ENCODE measurements at places on chromosomes 2 and 18. TPM values are rescaled to one million over a fixed set of nuclear protein-coding genes. Genes with fewer than 3 reads are reported as not detected.

DNA sequence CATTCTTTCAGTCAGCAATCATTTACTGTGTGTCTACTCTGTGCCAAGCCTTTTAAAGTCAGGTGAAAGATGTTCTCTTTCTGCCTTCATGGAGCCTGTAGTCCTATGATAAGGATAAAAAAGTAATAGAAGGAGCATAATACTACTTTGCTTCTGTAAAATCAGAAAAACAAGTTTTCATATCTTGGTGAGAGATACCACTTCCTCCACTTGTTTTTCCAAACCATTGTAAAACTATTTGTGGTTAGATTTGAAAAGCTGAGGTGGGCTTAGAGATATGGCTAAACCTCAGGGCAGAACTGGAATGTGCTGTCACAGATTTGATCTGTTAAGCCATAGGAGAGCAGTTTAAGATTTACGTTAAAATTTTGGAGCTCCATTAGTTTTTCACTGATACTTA lies 104.7 kb upstream of the FAM117B start:
- H3K27me3 ChIP-seq: no peaks in the 10 kb centered on the region
- no peak overlapping the region for H3K4me3 ChIP-seq
- no peak overlapping the region for H3K27ac ChIP-seq
- H3K4me1 ChIP-seq: no peaks in the 10 kb centered on the region

- no peaks in the 10 kb centered on the region for H3K4me1 ChIP-seq
- no peak overlapping the region for H3K4me3 ChIP-seq
- peaks cover 19% of the 10 kb centered on the region for H3K27me3 ChIP-seq
- no peak for DNase-seq
- no peaks in the 10 kb centered on the region for H3K36me3 ChIP-seq
Observed at GRCh38 chr18:47595831-47596501, 334.5 kb downstream of the SMAD2 start.

- no peaks in the 10 kb centered on the region for H3K27me3 ChIP-seq
- no peak overlapping the region for H3K27ac ChIP-seq
- H3K36me3 ChIP-seq: no peaks in the 10 kb centered on the region
- no peak overlapping the region for H3K4me3 ChIP-seq
- DNase-seq: no peak
- peaks cover 10% of the 10 kb centered on the region for H3K4me1 ChIP-seq
Observed at GRCh38 chr2:46826569-46827245, 88.9 kb downstream of the MCFD2 start.

DNA sequence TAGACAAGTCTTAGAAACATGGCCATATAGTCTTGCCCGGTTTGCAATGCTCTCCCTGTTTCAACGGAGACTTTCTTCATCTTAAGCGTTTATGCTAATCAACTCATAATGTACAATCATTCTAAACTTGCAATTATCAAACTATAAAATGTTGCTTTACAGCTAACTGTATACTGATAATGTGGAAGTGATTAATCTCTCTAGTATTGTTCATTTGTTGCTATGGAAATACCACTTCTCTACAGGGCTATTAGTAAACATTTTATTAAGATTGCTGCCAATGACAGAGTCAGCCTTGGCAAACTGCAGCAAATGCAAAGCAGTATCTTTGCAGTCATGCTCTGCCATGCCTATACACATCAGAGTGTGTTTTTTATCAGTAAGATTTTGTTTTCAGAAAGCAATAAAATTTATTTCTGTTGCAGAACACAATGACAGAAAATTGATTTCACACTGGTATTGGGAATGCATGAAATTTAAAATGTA lies 1201.8 kb upstream of the CDH2 start:
- no peaks in the 10 kb centered on the region for H3K36me3 ChIP-seq
- H3K27me3 ChIP-seq: no peaks in the 10 kb centered on the region
- no peaks in the 10 kb centered on the region for H3K4me1 ChIP-seq
- no peak for DNase-seq

- H3K4me3 ChIP-seq: no peak overlapping the region
- H3K36me3 ChIP-seq: no peaks in the 10 kb centered on the region
- DNase-seq: no peak
- no peaks in the 10 kb centered on the region for H3K27me3 ChIP-seq
- H3K4me1 ChIP-seq: no peaks in the 10 kb centered on the region
Observed at GRCh38 chr2:123200035-123200434, 825.1 kb upstream of the CNTNAP5 start.

DNA sequence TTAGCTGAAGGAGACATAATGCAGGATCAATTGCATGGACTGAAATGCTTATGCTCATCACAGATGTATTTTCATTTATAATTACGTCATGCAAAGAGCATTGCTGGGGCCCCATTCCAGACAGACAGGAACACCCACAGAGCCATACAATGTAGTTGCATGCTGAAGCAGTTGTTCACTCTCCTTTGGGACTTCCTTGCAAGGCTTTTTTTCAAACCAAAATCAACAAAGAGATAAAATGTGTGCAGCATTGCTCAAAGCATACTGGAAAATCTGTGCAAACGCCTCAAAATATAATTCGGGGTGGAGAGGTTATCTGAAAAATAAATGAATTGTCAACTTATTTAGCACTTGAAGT lies 463.2 kb downstream of the CDH2 start:
- no peaks in the 10 kb centered on the region for H3K27me3 ChIP-seq
- peaks cover 29% of the 10 kb centered on the region for H3K4me1 ChIP-seq
- no peak overlapping the region for H3K4me3 ChIP-seq

FAM228A gene
- 1.7 TPM for total RNA-seq

GRCh38 chr2:36322108-36322507 lies 33.5 kb upstream of the CRIM1 start:
- H3K4me1 ChIP-seq: no peaks in the 10 kb centered on the region
- peak; percentile 53 for DNase-seq
- H3K27ac ChIP-seq: no peak overlapping the region
- no peaks in the 10 kb centered on the region for H3K36me3 ChIP-seq
- H3K4me3 ChIP-seq: no peak overlapping the region
- no peaks in the 10 kb centered on the region for H3K27me3 ChIP-seq

DNA sequence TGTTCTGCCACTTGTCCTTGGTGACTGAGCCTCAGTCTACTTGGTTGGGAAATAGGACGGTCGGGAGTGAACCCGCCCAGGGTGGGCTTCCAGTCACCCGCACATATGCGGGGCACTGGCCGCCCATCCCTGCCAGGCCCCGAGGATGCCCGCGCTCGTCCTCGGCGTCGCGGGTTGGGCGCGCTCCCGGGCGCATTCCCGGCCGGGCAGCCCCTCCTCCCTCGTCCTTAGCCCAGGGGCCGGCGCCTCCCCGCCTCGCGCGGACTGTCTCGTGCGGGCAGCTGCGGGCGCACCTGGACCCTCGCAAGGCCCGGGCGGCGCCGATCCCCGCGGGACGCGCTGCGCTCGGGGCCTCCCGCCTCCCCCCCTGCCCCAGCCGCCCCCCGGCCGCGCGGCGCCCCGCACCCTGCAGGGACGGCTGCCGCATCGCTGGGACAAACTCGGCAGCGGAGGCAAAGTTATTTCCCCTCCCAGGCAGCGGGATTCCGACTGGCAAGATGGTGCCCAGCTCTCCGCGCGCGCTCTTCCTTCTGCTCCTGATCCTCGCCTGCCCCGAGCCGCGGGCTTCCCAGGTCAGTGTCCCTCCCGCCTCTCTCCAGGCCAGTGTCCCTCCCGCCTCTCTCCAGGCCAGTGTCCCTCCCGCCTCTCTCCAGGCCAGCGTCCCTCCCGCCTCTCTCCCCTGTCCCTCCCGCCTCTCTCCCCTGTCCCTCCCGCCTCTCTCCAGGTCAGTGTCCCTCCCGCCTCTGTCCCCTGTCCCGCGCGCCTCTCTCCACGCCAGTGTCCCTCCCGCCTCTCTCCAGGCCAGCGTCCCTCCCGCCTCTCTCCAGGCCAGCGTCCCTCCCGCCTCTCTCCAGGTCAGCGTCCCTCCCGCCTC lies at the start of gene FBLN7:
Gene FBLN7 (plus strand): TSS at position 227 of the 874 bp plus-strand sequence. CDS start 271 bp downstream, at position 498.
- H3K4me3 ChIP-seq: peak within 1 kb of the TSS; percentile 44
- H3K36me3 ChIP-seq: no peaks in the 10 kb centered on the region
- no peak within 1 kb of the TSS for H3K27ac ChIP-seq
- H3K27me3 ChIP-seq: peaks cover 45% of the 10 kb centered on the region
- peak; percentile 46 for DNase-seq
- H3K4me1 ChIP-seq: no peaks in the 10 kb centered on the region

DNA sequence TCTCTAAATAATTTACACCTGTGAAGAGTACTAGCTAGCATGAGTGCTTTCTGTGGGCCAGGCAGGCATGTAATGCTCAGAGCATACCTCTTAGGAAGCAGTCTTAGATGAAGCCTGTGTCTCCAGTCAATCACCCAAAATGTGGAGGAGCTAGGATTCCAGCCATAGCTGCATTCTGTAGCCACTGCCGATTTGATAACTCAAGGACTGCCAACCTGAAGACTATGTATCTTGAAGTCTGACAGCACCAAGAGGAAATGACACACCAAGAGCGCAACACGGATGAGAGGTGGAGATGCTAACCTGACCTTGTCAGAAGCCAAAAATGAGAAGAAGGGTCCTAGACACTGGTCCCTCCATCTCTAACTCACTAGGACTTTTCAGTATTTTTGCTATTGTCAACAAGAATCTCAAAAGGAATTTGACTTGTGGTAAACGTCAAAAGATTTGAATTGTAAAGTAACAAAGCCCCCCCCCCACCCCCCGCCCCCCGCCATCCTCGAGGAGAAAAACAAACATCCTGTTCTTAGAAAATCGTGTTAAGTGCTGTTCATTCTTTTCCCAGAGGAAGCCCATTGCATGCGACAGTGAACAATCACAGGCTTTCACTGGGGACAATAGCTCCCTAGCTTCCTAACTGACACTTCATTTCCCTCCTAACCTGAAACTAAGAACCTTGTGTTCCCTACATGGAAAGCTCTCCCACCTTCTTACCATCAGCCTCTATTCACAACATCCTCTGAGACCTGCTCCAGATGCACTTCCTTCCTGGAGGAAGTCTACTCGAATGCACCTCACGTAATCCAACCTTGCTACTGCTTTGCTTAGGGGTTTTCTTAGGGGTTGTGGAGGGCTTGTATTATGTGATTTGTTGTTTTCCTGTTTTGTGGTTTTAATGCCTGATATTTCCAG lies 14.7 kb downstream of the CDC42EP3 start:
- H3K27ac ChIP-seq: peak overlapping the region; percentile 74
- peaks cover 77% of the 10 kb centered on the region for H3K4me1 ChIP-seq
- H3K36me3 ChIP-seq: no peaks in the 10 kb centered on the region
- H3K27me3 ChIP-seq: no peaks in the 10 kb centered on the region
- no peak for DNase-seq

STAT1 gene
- total RNA-seq: 42.8 TPM

DNA sequence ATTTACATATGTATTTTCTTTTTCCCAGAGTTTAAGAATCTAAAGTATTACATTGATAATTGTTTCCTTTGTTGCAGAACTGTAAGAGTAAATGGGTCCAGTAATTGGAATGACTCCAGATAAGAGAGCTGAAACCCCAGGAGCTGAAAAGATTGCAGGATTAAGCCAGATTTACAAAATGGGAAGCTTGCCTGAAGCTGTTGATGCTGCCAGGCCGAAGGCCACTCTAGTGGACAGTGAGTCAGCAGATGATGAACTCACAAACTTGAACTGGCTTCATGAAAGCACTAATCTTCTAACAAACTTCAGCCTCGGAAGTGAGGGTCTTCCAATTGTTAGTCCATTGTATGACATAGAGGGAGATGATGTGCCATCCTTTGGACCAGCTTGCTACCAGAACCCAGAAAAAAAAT lies 183.8 kb upstream of the STON1 start:
- H3K4me1 ChIP-seq: no peaks in the 10 kb centered on the region
- DNase-seq: peak; percentile 89
- H3K4me3 ChIP-seq: no peak overlapping the region

DNA sequence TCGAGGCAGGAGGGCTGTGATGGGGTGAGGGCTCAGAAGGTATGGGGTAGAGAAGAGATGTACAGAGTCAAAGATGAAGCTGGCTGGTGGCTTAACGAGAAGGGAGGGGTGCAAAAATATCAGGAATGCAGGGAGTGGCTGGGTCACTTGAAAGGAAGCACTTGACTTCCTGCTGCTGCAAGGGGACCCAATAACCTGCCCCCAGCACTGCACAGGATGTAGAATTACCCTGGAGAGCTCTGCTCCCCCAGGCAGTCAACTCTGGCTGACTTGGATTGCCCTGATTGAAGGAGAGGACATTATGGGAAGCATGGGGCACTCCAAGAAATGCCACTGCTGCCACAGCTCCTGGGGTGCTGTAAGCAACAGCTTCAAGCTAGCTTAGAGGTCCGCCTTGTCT lies 41.8 kb downstream of the CFAP221 start:
- no peak overlapping the region for H3K4me3 ChIP-seq
- H3K4me1 ChIP-seq: peaks cover 6% of the 10 kb centered on the region
- DNase-seq: no peak

ZNF396 gene
- total RNA-seq: 2.8 TPM

- H3K4me1 ChIP-seq: no peaks in the 10 kb centered on the region
- H3K36me3 ChIP-seq: no peaks in the 10 kb centered on the region
- H3K27me3 ChIP-seq: peaks cover 76% of the 10 kb centered on the region
- H3K27ac ChIP-seq: no peak overlapping the region
- peak overlapping the region; percentile 74 for H3K4me3 ChIP-seq
- peak; percentile 69 for DNase-seq
Observed at GRCh38 chr2:179861027-179861415, 391 bp downstream of the ZNF385B start.

DNA sequence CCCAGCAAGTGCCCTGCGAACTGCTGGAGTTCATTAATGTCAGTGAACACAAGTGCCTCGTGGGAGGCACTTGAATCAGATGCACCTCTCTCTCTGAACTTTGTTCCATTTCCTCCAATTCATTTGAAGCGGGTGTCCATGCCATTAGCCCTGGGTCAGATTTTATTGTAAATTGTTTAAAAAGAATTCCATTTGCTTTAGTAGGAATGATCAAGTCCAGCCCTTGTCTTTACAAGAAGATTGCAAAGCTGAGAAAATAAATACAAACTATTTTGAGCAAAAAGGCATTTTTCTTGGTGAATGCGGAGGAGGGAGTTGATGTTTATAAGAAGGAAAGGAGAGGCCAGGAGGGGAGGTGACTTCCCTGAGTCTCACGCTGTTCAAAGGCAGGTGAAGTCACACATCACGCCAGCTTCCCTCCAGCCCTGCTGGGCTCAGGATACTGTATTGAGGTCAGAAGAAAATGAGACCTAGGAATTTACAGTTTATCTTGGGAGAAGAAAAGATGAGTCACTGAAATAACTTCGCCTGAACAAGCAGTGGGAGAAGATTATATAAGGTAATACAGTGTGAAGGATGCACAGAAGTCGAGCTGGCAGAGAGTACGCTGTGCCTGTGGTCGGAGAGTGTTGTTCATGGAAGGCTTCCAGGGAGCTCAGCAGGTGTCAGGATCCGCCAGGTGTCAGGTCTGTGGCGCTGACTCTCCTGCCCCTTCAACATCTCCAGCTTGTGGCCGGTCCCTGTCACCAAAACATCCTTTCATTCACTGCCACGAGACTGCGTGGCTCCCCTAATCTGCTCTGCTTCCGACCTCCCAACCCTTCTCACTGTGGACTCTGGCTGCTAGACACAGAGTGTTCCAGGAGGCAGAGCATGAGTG lies 36.5 kb downstream of the EFR3B start:
- peak; percentile 62 for DNase-seq
- no peaks in the 10 kb centered on the region for H3K27me3 ChIP-seq
- H3K36me3 ChIP-seq: no peaks in the 10 kb centered on the region
- peaks cover 22% of the 10 kb centered on the region for H3K4me1 ChIP-seq
- H3K4me3 ChIP-seq: no peak overlapping the region
- peak overlapping the region; percentile 2 for H3K27ac ChIP-seq

All from cardiac muscle cell (in vitro differentiated cells and primary cell).